ENCODE measurements at places on chromosomes 5 and 9. TPM values are rescaled to one million over a fixed set of nuclear protein-coding genes. Genes with fewer than 3 reads are reported as not detected.

PTGDS gene
- 4.8 TPM for total RNA-seq

ASB6 gene
- 33.1 TPM for total RNA-seq

LRRC70 gene
- 0.83 TPM for total RNA-seq

ROR2 gene
- total RNA-seq, result 0.17 TPM

OR1J1 gene
- total RNA-seq, result not detected

ECSCR gene
- total RNA-seq, result 0.32 TPM

PCDHA6 gene
- not detected for total RNA-seq

AGXT2 gene
- total RNA-seq, result not detected

DNA sequence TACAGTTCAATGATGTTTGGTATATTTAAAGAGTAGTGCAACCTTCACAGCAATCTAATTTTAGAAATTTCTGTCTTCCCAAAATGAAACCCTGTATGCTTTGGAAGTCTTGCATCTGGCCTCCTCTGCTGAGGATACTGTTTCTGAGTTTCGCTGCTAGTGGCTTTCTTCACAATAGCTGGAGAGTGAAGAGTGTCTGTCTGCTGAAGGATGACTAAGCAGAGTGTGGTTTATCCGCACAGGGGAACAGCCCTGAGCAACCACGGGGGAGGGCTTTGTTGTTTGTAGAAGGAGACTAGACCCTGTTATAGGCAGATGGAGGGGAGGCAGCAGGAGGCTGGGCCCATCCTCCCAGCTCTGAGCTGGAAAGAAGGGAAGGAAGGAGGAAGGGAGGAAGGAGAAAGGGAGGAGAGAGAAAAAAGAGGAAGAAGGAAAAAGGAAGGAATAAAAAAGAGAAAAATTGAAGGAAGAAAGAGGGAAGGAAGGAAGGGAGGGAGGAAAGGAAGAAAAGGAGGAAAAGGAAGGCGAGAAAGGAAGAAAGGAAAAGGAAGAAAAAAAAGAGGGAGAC, 10.5 kb upstream of the IRX2 start:
- H3K27me3 ChIP-seq, result no peaks in the 10 kb centered on the region
- no peaks in the 10 kb centered on the region for H3K36me3 ChIP-seq
- DNase-seq, result no peak
- H3K4me3 ChIP-seq, result no peak overlapping the region

DNA sequence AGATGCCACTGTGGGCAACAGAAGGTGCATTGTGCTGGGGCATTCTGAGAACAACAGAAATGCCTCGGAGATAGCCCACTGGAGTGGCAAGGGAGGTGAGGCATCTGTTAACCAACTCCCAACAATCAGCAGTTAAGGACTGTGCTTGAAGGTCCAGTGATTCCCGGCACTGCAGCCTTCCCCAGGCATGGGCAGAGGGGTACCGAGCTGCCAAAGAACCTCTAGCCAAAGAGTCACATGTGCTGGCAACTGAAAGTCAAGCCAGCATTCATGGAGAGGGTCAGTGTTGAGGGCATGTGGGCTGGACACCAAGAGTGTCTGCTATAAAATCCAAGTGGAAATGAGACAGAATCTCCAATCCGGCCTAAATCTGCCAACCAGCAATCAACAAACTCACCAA, 149.6 kb downstream of the ASTN2 start:
- no peaks in the 10 kb centered on the region for H3K36me3 ChIP-seq
- H3K4me1 ChIP-seq, result no peaks in the 10 kb centered on the region
- no peak overlapping the region for H3K4me3 ChIP-seq

DNA sequence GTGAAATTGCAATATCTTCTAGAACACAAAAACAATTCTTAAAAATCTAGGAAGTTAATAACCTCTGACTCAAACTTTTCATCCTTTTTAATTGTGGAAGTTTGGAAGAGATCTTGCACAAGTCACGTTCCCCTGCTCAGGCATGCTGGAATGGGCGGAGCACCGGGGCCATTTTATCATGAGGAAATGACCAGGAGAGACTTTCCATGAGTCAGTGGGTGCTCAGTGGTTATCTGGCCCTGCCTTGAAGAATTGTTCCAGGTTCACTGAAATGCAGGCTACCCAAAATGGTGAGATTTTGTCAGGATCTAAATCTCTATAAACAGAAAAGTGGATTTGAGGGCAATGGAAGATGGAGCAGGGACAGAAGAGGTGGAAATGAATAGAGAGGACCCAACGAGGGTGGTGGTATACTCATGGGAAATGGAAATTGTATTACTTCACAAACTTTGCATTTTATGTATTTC, 61.2 kb downstream of the FYB1 start:
- peaks cover 3% of the 10 kb centered on the region for H3K36me3 ChIP-seq
- H3K4me1 ChIP-seq, result peaks cover 100% of the 10 kb centered on the region
- H3K27ac ChIP-seq, result peak overlapping the region; percentile 30
- DNase-seq, result no peak

GRCh38 chr5:63263411-63263810, 684.8 kb downstream of the LRRC70 start:
- H3K27ac ChIP-seq, result no peak overlapping the region
- H3K4me3 ChIP-seq, result no peak overlapping the region
- no peak for DNase-seq
- H3K4me1 ChIP-seq, result no peaks in the 10 kb centered on the region
- no peaks in the 10 kb centered on the region for H3K36me3 ChIP-seq

DNA sequence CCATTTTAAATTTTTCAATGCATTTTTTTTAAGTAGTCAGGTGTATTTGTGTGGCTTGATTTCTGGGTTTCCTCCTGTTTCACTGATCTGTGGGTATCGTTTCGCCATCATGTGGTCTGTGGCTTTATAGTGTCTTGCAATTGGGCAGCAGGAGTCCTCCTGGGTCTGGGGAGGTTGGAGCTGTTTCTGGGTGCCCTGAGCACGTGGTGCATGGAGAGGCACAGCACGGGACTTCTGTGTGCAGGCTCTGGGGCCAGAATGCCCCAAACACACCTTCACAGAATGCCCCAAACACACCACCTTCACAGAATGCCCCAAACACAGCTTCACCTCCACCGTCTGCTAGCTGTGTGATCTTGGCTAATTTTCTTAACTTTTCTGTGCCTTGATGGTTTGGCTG, 82.6 kb upstream of the COL5A1 start:
- no peaks in the 10 kb centered on the region for H3K4me1 ChIP-seq
- no peak for DNase-seq
- no peak overlapping the region for H3K27ac ChIP-seq
- H3K4me3 ChIP-seq, result no peak overlapping the region
- no peaks in the 10 kb centered on the region for H3K36me3 ChIP-seq

DNA sequence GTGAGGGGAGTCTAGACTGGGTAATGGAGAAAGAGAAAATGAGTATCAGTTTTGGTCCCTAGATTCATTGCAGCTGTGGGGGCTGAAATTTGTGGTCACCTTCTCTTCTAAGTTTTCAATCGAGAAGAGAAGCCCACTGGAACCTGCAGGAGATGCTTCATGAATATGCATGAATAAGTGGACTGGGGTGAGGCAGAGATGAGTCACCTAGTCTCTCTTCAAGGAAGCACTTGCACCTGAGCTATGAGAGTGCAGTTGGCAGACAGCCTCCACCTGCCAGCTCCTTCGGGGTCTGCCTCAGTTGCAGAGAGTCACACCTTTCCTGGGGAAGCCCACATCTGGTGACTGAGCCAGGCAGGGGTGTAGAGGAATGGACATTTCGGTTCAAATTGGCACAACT, 69.1 kb downstream of the ZNF366 start:
- no peaks in the 10 kb centered on the region for H3K4me1 ChIP-seq
- H3K27me3 ChIP-seq, result no peaks in the 10 kb centered on the region
- no peak overlapping the region for H3K4me3 ChIP-seq
- no peak for DNase-seq

DNA sequence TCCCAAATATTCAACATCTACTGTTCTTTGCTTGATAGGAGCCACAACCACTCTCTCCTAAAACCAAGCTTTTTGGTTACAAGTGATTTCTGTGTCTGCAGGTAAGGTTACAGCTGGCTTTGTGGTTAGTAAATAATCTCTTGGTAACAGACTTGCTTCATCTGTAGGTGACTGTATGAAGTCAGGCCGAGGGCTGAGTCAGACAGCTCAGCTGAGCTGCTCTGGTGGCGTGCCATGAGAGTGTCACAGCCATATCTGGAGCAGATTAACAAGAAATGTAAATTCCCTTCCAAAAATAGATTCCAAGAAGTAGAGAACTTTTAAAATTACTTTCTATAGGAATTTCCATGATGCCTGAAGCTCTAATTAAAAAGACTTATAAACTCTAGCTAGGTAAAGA, 23.7 kb upstream of the TAS2R1 start:
- no peaks in the 10 kb centered on the region for H3K4me1 ChIP-seq
- H3K36me3 ChIP-seq, result no peaks in the 10 kb centered on the region
- no peak overlapping the region for H3K27ac ChIP-seq
- H3K27me3 ChIP-seq, result no peaks in the 10 kb centered on the region
- no peak for DNase-seq
- H3K4me3 ChIP-seq, result no peak overlapping the region

- H3K27ac ChIP-seq, result no peak overlapping the region
- H3K27me3 ChIP-seq, result no peaks in the 10 kb centered on the region
- H3K4me1 ChIP-seq, result peaks cover 13% of the 10 kb centered on the region
- H3K4me3 ChIP-seq, result no peak overlapping the region
- H3K36me3 ChIP-seq, result no peaks in the 10 kb centered on the region
Observed at GRCh38 chr5:157669701-157670097, 1.6 kb upstream of the C5orf52 start.

DNA sequence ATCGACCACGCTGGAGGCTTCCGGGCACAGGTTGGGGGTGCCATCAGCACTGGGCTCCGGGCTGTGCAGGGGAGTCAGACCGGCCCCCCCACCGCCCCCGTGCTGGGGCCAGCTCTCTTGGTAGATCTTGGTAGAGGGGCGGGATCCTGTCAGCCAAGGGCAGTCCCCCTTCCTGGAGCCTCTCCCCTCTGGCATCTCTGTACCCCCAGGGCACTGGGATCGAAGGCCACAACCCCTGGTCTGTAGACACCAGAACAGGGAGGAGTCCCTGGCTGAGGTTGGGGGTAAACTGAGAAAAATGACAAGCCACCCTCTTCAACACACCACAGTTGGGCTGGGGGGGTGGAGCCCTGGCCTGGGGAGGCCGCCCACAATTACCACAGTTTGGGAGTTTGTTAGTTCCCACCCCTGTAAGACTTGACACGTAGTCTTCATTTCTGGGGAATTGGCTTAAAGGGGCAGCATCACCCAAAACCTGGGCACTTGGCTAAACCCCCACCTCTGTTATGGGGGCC, 882 bp downstream of the CERCAM start:
- H3K27me3 ChIP-seq, result peaks cover 6% of the 10 kb centered on the region
- no peak overlapping the region for H3K27ac ChIP-seq
- no peak for DNase-seq
- H3K4me1 ChIP-seq, result peaks cover 14% of the 10 kb centered on the region
- no peak overlapping the region for H3K4me3 ChIP-seq

GRCh38 chr5:106254784-106255183, 1416.0 kb downstream of the EFNA5 start:
- no peak for DNase-seq
- H3K4me1 ChIP-seq, result no peaks in the 10 kb centered on the region
- H3K4me3 ChIP-seq, result no peak overlapping the region
- H3K27ac ChIP-seq, result no peak overlapping the region

DNA sequence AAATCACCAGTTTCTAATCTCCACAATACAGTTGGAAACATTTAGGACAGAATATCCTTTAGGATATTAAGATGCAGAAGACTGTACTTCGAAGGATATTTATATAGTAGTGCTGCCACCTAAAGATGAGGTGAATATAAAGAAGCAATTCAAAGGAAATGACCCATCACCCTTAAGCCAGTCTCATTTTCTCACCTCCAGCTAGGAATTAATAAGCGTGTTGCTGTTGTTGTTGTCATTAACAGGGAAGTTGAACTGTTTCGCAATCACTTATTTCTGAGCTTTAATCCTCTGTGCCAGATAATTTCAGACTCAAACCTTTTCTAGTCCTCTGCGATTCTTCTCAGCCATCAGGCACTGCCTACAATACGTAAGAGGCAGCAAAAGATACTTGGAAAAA, 7.8 kb upstream of the PURA start:
- no peaks in the 10 kb centered on the region for H3K36me3 ChIP-seq
- DNase-seq, result no peak
- peak overlapping the region; percentile 94 for H3K27ac ChIP-seq
- no peaks in the 10 kb centered on the region for H3K27me3 ChIP-seq

DNA sequence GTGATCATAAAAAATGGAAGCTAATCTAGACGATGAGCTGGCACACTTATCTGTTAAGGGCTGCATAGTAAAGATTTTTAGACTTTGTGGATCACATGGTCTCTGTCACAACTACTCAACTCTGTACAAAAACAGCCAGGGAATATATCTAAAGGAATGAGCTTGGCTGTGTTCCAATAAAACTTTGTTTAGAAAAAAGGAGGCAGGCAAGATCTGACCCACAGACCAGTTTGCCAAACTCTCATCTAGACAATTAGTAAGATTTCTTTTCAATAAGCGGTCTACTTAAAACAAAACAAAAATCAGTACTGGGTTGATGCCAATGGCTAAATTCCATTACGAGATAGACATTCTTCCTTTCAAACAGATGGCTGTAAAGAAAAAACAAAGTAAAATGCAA, 53.0 kb upstream of the RETREG1 start:
- H3K4me3 ChIP-seq, result no peak overlapping the region
- no peak for DNase-seq
- H3K27me3 ChIP-seq, result no peaks in the 10 kb centered on the region
- peaks cover 14% of the 10 kb centered on the region for H3K4me1 ChIP-seq
- H3K27ac ChIP-seq, result no peak overlapping the region

DNA sequence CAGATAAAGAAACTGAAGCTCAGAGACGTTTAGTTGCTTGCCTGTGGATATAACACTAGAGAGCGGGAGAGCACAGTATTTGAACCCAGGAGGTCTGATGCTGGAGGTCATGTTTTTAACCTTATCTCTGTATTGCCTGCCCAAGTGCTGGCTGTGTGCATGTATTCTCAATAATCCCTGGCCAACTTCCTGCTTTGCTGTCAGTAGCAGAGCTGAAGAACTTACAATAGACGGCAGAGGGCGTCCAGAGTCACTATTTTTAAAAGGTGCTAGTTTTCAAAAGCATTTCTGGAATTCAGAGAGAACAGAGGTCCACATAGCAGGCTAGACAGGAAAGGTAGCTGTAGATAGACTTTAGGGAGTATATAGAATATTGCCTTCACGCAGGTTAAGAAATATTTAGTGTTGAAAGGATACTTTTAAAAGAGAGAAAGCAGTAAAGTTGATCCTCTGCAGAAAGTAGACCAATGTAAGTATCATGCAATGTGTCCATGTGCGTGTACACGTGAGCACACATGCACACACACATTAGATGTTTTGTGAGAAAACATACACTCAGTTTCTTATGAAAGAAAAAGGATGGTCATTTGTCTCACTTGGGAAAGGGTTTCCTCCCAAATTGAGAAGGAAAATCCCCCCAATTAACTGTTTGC, 46.3 kb downstream of the PTCD2 start:
- H3K4me3 ChIP-seq, result no peak overlapping the region
- H3K4me1 ChIP-seq, result no peaks in the 10 kb centered on the region
- H3K27ac ChIP-seq, result no peak overlapping the region
- peak; percentile 18 for DNase-seq

- H3K36me3 ChIP-seq, result no peaks in the 10 kb centered on the region
- no peak for DNase-seq
- H3K4me1 ChIP-seq, result no peaks in the 10 kb centered on the region
- H3K4me3 ChIP-seq, result no peak overlapping the region
Observed at GRCh38 chr5:1443991-1444360, 1.3 kb downstream of the SLC6A3 start.

All from CD4-positive, alpha-beta memory T cell (primary cell).